ENCODE measurements at places on chromosomes 5 and 9.

- no peak for DNase-seq
Observed at GRCh38 chr9:126325821-126326220, 808 bp upstream of the MVB12B start.

DNA sequence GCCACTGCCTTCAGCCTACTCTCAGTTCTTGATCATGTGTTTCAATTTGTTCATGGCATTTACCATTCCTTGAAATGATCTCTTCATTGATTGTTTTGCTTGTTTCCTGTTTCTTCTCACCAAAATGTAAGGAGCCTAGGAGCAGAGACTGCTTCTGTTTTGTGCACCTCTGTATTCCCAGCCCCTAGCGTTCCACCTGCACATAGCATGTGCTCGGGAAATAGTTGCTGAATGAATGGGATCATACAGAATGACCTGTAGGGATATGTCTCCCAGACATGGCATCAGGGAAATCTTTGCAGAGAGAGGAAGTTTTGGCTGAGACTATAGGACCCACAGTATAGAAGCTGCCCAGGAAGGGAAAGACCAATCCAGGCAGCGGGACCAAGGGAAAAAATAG, 6.2 kb upstream of the CERCAM start:
- DNase-seq, result no peak

- no peak for DNase-seq
Observed at GRCh38 chr5:61969347-61969746, 336.7 kb upstream of the KIF2A start.

GRCh38 chr9:21804791-21805190, 2.4 kb downstream of the MTAP start:
- no peak for DNase-seq

DNA sequence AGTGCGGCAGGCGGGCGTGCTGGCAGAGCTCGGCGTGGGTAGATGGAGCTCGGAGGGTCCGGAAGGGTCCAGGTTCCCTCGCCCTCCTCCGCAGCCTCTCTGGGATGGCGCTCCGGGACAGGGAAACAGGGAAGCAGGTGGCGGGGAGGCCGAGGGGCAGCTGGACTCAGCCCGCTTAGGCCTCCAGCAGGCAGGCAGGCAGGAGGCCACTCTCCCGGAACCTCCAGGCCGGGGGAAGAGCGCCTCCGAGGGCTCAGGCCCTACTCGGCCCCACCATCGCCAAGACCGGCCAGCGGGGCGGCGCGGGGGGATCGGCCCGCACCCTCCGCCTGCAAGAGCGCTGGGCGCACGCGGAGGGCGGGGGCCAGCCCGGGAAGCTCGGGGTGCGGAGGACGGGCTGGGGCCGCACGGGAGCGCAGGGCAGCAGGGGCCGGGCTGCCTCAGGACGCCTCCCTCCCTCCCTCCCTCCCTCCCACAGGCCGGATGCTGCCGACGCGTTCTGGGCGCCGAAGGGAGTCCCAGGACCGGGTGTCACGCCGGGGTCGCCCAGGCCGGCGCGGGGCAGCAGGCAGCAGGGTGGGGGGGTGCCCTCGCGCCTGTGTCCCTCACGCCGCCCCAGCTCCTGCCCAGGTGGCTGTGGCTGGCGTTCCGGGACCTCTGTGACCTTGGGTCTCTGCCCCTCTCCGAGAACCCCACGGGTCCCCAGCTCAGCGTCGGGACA, 977 bp downstream of the MGAT4B start:
- DNase-seq, result peak; percentile 43

DNA sequence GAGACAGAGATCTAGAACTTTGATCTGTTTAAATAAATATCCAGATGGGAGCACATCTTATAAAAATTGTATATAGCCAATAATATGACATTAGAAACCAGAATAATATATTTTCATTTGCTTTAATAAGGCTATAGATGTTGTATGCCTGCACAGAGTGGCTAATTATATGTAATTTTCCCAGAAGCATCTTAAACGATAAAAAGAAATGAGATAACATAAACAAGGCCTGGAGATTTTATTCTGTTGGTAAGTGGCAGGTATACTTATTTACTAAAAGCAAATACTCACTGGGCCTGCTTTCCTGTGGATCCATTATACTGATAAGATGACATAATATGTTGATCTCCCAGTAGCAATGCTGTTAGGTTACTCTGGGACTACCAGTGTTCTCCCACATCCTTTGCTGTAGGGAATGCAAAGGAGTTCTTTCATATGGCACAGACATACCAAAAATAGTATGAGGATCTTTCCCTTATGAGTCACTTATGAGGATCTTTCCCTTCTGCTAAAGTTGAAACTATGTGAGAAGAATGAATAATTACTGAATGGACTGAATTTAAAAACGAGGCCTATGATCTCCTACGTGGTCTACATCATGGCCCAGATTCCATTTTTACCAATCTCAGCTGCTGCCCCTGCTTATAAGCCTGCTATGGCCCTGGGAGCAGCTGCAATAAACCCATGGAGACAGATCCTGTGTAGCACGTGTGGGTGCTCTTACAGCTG, 112.1 kb downstream of the NUDT12 start:
- DNase-seq, result no peak
